ENCODE measurements at places on chromosomes 7 and 10.

- no peak for DNase-seq
Observed at GRCh38 chr10:32955299-32955772, 2.7 kb downstream of the ITGB1 start.

DNA sequence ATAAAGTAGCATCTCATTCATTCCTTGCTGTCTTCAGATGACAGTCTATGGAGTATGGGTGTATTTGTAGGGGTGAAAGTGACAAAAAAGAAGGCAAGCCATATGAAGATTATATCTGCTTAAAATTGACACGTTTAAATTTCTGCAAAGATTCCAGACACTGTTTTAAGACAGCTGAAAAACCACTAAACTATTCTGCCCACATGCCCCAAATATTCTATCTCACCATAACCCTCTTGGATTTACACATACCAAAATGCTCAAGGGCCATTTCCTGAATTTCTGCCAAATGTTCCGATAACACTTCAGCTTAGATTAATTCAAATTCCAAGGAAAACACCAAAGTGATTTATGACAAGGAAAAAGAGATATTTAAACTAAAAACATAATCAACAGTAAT lies 99.9 kb upstream of the IL6 start:
- no peak for DNase-seq

DNA sequence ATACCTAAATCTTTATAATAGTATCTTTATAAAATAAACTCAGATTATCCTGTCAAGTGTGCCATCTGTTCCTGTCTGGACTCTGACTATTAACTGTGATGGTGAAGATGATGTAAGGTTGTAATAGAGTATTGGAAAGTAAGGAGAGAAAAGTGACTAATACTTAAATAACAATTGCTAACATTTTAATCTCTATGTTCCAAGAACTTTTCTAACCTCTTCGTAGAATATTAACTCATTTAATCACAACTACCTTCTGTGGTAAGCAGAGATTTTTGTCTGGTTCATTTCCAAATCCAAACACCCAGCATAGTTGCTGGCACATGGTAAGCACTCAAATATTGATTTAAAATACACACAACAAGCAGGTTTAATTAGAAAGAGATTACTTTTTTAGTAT lies 2.5 kb downstream of the TNPO3 start:
- DNase-seq = no peak

GRCh38 chr7:38628630-38629385 lies 2.4 kb downstream of the AMPH start:
- DNase-seq = no peak

DNA sequence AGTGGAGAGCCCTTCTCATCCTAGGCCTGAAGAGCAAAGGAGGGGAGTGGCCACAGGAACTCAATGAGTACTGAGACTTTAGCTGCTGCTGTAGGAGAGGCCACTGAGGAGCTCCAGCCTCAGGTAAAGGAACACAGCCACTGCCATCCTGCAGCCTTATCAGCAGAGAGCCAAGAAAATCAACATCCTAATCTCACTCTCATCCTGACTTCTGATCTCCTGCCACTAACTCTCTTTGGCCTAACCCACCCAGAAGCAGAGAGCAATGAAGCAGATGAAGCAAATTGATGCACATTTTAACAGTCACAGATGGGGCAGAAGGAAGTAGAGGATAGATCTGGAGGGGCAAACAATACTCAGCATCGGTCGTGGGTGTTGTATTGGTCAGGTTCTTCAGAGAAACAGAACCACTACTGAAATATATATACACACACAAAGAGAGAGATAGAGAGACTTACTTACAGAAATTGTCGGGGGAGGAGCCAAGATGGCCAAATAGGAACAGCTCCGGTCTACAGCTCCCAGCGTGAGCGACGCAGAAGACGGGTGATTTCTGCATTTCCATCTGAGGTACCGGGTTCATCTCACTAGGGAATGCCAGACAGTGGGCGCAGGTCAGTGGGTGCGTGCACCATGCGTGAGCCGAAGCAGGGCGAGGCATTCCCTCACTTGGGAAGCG lies 297.6 kb downstream of the MTERF1 start:
- DNase-seq = no peak

DNA sequence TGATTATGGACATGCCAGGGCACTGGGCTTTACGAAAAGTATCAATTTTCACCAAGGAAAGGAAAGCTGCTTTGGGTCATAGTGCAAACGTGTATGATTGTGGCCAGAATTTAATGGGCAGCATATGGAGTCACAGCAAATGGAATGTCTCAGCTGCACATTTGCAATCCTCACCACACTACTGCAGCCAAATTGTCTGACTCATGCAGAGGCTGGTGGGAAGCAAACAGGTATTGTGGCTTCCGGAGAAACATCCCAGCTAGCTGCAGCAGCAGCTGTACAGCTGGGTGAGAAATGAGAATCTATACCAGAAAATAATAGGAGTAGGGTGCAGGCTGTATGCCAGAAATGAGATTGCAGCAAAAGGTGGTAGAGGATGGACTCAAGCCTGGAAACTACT lies 374.7 kb upstream of the VWC2 start:
- DNase-seq = no peak

GRCh38 chr10:91635401-91636400 lies 2.8 kb upstream of the PPP1R3C start:
- DNase-seq = no peak

Measured in stimulated activated CD8-positive, alpha-beta memory T cell treated with anti-CD3 and anti-CD28 coated beads, Interleukin-7, amount 100 ng/mL, for 1 hour (primary cell).